ENCODE measurements at places on chromosomes 1 and 21.

- no peak for DNase-seq
Observed at GRCh38 chr1:64403331-64403730, 66.6 kb upstream of the CACHD1 start.

- DNase-seq: no peak
Observed at GRCh38 chr1:12231276-12231595, 1.4 kb downstream of the VPS13D start.

- no peak for DNase-seq
Observed at GRCh38 chr21:35202431-35202830, 153.3 kb upstream of the RUNX1 start.

DNA sequence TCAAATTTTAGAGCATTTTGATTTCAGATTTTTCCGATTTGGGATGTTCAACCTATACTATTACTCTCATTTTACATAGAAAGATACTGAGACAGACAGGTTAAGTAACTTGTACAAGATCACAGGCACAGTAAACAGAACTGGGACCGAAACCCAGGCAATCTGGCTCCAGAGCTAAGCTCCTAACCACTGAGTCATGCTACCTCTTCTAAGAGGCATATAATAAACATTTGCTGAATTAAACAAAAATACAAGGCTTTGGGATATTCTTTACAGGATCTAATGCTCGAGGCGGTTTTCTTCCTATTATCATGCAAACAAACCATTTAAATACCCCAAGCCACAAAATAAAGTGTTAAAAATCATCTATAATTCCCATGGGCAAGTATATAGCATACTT is 50.3 kb downstream of the MCOLN2 start:
- DNase-seq: no peak

GRCh38 chr21:16797540-16797939 is 715.3 kb upstream of the CXADR start:
- DNase-seq: no peak

GRCh38 chr21:27419153-27419552 is 452.3 kb upstream of the ADAMTS5 start:
- DNase-seq: no peak

GRCh38 chr1:192512426-192513162 is 63.0 kb upstream of the RGS1 start:
- DNase-seq: no peak

GRCh38 chr1:198749279-198749678 is 110.4 kb downstream of the PTPRC start:
- no peak for DNase-seq

All from stimulated activated CD8-positive, alpha-beta memory T cell treated with anti-CD3 and anti-CD28 coated beads, Interleukin-12 subunit alpha, Interleukin-12 subunit beta, amount 100 ng/mL, for 1 hour (primary cell).